Astrocyte of the cerebellum (primary cell): ENCODE measurements at places on chromosomes 3 and 15.

- no peak for DNase-seq
Observed at GRCh38 chr3:88030210-88030609, 28.6 kb downstream of the CGGBP1 start.

DNA sequence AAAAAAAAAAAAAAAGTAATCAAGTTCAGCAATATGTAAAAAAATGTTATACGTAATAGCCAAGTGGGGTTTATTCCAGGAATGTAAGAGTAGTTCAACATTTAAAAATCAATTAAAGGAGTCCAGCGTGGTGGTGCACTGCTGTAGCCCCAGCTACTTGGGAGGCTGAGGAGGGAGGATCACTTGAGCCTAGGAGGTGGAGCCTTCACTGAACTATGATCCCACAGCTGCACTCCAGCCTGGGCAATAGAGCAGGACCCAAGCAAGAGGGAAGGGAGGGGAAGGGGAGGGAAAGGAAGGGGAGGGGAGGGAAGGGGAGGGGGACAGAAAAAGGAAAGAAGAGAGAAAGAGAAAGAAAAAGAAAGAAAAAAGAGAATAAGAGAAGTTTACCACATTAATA lies 10.7 kb upstream of the TOPBP1 start:
- no peak for DNase-seq

- DNase-seq, result no peak
Observed at GRCh38 chr3:101942356-101942755, 93.0 kb downstream of the NFKBIZ start.

- no peak for DNase-seq
Observed at GRCh38 chr15:75348034-75348561, 1.3 kb downstream of the NEIL1 start.

DNA sequence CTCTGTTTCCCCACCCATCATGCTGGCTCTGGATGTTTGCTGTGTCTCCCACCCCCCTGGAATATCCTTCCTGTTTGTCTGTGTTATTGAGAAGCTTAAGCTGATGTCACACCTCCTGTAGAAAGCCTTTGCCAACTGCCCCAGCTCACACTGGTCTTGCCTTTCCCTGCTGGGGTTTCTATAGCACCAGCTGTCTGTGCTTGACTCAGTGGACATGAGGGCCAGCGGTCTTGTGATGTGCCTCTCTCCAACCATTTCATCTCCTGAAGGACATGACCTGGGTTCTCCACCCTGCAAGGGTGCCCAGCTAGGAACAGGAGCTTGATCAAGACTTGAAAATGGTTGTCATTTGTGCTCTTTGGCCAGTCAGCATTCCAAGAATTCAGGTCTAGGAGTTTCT lies 14.7 kb downstream of the TMEM40 start:
- DNase-seq, result no peak

DNA sequence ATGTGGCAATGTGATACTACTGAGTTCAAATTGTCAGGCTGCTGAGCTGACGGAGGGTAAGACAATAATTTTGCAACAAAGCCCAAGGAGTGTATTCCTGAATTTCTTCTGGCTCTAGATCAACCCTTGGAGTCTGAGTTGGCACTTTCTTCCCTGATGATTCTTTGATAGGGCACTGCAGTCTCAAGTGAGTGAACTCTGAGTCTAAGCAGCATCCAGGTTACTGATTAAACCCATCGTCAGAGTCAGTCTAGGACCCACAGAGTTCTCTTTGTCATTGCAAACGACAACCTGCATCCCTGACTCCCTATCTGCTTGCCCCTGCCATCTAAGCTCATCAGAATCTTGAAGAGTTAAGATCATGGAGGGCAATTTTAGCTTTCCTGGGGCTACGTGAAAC lies 58.6 kb downstream of the MME start:
- DNase-seq, result no peak

DNA sequence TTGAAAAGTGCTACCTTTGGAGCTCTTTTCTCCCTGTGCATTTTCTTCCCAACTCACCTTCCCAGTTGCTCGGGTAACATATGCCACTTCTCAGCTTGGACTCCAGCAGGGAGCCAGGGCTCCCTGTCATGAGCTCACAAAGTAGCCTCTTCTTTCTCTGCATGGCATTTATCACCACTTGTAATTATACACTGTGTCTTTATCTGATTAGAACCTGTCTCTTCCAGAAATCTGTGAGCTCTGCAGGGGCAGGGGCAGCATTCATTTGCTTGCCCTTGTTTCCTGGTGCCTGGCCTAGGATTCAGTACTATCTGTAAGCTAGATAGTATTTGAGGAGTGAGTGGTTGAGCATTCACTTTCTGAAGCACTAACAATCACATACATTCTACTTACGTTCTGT lies 100.9 kb downstream of the CLSTN2 start:
- no peak for DNase-seq

DNA sequence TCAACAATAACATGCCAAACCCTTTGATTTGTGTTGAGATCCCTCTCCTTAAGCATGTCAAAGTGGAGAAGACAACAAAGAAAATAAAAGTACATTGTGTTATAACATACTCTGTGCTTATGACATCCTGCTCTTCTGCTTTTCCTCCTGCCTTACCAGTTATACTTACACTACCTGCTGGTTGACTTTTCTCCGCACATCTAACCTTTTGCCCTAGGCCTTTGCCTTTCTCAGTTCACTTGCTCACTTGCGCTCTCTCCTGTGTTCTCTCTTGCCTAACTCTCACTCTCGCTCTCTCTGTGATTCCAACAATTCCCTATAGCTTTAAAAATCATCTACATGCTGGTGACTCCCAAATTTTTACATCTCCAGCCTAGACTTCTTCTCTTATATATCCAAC lies 5.7 kb downstream of the DNAH12 start:
- no peak for DNase-seq

DNA sequence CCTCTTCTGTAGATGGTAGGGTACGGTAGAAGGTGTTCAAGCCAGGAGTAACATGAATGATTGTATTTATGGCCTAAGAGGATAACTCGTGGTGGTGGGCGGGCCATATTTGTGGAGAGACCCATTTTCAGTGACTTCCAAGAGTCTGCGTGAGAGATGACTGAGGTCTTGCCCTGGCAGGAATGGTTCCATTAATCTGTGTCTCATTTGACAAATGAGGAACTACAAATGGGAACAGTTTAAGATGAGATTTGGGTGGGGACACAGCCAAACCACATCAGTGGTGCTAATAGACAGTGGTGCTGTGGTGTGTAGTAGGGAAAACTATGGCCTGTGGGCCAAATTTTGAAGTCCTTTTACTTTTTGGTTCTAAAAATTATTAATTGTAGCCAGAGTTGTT lies 47.1 kb downstream of the FLNB start:
- DNase-seq, result no peak

GRCh38 chr3:53585627-53586026 lies 91.2 kb downstream of the CACNA1D start:
- DNase-seq, result no peak

DNA sequence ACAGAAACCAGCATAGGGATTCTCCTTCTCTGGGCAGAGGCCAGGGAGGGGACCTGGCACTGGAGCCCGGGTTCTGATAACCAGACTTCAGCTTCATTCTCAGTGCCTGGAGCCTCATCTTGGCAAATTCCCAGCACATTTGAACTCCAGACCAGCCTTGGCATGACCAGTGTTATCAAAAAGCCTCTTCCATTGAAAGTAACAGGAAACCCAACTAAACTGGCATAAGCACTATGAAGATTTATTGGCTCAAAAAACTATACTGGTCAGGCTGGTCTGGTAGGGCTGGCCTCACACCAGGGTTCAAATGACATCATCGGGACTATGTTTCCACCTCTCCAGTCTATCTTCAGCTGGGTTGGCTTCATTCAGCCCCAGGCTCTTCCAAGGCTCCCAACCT lies 48.1 kb upstream of the THUMPD3 start:
- DNase-seq, result no peak

GRCh38 chr3:175861916-175862315 lies 1002.8 kb downstream of the NAALADL2 start:
- DNase-seq, result peak; percentile 27

DNA sequence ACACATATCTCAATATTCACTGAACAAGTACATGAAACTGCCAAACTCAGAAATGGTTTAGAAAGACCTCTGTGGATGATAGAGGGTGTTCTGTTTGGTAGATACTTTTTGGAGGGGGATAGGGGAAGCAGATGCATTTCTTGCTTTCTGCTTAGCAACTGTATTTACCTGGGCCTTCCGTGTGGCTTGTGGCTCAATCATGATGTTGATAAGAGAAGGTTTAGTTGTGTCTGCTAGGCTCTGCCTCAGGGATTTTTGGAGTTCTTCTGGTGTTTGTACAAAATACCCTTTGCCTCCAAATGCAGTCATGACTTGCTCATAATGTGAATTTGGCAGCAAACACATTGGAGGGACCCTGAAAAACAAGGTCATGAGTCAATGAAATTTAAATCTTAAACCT lies 38.2 kb downstream of the HACL1 start:
- no peak for DNase-seq

DNA sequence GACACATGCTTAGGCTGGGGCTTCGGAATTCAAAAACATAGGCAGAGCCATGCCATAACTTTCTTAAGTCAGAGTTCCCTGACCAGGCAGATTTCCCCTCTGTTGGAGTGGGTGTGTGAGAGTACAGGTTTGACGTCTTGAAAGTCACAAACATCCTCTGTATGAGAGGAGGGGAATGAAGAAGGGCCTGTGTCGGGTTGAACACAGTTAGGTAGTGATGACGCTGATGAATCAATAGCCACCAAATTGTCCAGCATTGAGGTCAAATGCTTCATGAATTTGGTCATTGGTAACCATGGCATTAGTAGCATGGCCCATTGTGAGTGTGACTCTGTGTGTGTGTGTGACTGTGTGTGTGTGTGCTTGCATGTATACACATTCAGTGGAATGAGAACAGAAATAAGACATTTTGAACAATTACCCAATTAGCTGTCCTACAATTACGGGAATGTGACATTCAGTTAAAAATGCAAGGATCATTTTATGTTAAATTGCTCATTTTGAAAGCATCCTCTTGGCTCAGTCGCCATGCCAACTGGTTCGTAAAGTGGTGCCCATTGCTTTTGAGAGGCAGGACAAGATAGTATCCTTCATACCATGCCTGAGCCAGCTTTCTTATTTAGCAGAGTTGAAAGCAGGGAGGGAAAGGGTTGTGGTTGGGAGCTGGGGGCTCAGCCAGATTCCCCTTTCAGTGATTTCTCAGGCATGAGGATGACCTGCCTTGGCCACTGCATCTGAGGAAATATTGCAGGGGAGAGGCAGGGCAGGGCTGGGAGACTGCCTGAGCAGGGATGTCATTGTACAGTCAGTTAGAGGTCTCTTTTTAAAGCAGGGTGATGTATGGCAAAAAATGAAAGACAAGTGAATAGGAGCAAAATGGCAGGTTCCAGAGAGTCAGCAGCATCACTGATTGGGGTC lies 35.4 kb downstream of the RBP2 start:
- DNase-seq, result no peak

GRCh38 chr3:13495351-13495813 lies 15.3 kb downstream of the HDAC11 start:
- no peak for DNase-seq

DNA sequence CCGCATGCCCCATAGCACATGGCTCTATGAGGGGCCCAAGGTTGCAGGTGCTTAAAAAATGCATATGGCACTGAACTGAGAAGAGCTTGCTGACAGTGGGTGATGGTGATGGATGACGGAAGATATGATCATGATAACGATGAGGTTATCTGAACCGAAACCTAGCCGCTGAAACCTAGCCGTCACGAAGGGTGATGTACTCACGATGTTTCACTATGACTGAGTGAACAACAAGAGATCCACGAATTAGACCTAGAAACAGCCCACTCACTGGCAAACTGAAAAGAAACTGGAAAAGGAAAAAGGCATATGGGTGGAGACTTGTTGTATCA lies 57.6 kb upstream of the BCL6 start:
- DNase-seq, result no peak

GRCh38 chr3:129973853-129974563 lies 512 bp upstream of the TRH start:
- no peak for DNase-seq

GRCh38 chr3:169179722-169180121 lies 483.8 kb downstream of the MECOM start:
- no peak for DNase-seq

DNA sequence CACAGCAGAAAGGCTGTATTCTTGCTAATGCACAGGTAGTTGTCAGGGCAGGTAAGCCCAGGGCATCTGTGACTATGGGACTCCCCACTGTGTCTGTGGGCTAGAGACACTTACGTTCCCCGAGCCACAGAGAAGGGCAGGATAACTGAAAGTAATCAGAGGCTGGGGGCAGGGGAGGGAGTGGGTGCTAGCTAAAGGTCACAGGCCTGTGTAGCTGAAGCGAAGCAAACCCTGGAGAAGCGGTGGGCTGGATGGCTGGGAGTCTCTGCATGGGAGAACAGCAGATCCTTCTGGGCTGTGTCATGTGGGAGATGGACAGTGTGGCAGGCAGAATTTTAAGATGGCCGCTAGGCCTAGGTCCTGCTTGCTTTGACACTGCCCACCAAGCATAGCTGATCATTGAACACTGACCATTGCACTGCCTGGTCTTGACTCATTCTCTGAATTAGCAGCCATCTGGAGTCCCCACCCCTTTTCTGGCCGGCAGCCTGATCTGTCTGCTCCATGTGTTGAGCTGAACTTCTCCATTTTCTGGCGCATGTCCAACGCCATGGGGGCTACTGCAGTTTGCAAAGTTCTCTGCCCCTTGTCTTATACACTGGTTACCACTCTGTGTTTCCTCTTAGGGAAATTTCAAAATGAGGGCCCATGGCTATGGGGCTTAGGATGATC lies 110.0 kb downstream of the DGKG start:
- DNase-seq, result no peak

DNA sequence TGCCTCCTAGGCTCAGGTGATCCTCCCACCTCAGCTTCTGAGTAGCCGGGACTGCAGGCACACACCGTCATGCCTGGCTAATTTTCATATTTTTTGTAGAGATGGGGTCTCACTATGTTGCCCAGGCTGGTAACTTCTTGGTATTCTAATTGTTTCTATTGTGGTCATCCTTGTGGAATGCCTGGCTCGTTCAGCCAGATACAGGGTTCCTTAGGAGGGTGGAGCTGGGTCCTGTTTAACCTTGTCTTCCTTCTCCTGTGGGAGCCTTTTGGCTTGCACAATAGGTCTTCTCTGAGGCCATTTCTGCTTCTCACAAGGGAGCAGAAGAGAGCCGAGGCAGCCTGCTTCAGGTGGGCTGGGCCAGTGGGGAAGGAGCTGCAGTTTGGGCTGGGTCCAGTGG lies 15.7 kb downstream of the PLEKHO2 start:
- peak; percentile 22 for DNase-seq

DNA sequence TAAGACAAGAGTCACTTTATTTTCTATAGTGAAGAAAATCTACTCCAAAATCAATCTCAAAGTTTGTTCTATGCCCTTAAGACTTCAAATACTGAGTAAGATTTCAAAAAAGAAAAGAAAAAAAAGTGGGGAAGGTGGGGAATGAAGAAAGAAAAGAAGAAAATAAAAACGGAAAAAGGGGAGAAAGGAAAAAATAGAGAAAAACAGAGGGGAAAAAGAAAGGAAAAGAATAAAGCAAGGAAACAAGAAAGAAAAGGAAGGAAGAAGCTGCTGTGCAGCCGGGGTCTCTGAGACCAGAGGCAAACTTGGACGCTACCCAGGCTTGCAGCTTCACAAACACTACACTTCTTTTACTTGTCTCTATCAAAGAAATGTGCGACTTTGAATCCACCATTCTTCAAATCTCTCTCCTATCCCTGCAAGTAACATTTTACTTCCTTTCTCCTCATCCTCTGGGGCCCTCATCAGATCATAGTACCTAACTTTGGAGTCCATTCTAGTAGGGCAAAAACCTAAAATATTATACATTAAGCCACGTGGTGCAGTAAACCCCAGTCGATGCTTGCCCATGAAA lies 279.8 kb downstream of the FOXP1 start:
- DNase-seq, result no peak
